ENCODE measurements at places on chromosomes 11 and 22.

GRCh38 chr11:121572571-121573059 is 119.8 kb upstream of the SORL1-AS1 start:
- peaks cover 88% of the 10 kb centered on the region for H3K36me3 ChIP-seq
- H3K4me1 ChIP-seq: peaks cover 2% of the 10 kb centered on the region
- no peak for DNase-seq
- no peak overlapping the region for H3K4me3 ChIP-seq

- DNase-seq: no peak
- no peak overlapping the region for H3K4me3 ChIP-seq
- no peaks in the 10 kb centered on the region for H3K36me3 ChIP-seq
- H3K4me1 ChIP-seq: no peaks in the 10 kb centered on the region
Observed at GRCh38 chr22:45930324-45930723, 46.6 kb downstream of the WNT7B start.

DNA sequence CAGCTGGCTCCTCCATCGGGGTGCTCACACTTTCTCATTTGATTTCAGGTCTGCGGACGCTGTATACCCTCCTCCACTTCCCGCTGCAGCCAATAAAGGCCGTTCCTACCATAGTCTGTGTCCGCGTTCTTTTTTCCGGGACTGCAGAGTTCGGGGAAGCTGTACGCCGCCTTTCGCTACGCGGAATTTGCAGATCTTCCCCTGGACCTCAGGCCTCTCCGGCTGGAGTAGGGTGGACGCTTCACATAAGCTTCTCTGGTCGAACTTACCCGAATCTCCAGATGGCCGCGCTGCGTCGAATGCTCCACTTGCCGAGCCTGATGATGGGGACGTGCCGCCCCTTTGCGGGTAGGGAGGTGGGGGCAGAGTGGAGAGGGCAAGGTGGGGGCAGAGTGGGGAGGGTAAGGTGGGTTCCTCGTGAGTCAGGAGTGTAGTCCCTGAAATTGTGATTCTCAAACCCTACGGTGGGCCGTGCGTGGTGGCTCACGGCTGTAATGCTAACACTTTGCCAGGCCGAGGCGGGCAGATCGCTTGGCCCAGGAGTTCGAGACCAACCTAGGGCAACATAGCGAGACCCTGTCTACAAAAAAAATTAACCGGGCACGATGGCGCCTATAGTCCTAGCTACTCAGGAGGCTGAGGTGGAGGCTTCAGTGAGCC is 617 bp downstream of the CSKMT start:
- peak; percentile 56 for DNase-seq
- peaks cover 45% of the 10 kb centered on the region for H3K4me1 ChIP-seq
- no peaks in the 10 kb centered on the region for H3K27me3 ChIP-seq
- peaks cover 47% of the 10 kb centered on the region for H3K36me3 ChIP-seq
- H3K27ac ChIP-seq: peak overlapping the region; percentile 93

DNA sequence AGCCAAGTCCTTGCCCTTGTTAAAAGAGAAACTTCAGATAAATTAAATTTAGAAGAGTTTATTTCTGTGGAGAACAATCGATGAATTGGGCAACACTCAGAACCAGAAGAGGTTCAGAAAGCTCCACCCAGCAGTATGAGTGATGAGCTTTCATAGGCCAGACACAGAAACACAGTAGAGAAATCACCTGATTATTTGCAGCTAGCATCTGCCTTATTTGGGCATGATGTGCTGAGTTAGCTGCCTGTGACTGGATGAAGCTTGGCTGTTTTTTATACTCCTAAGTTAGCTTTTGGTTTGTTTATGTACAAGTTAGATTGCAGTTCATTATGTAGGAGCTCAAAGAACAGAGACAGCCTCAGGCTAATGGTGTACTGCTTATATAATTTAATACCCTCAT is 269.5 kb upstream of the SESN3 start:
- H3K4me1 ChIP-seq: peaks cover under 1% of the 10 kb centered on the region
- no peak for DNase-seq
- H3K4me3 ChIP-seq: no peak overlapping the region
- peaks cover 2% of the 10 kb centered on the region for H3K36me3 ChIP-seq
- H3K27me3 ChIP-seq: no peaks in the 10 kb centered on the region

- H3K27me3 ChIP-seq: no peaks in the 10 kb centered on the region
- H3K4me1 ChIP-seq: no peaks in the 10 kb centered on the region
- no peak overlapping the region for H3K4me3 ChIP-seq
- no peak overlapping the region for H3K27ac ChIP-seq
- peaks cover 26% of the 10 kb centered on the region for H3K36me3 ChIP-seq
Observed at GRCh38 chr11:2824851-2825250, 60.7 kb downstream of the CDKN1C start.

- H3K36me3 ChIP-seq: no peaks in the 10 kb centered on the region
- no peak overlapping the region for H3K27ac ChIP-seq
- H3K27me3 ChIP-seq: peaks cover 4% of the 10 kb centered on the region
- no peaks in the 10 kb centered on the region for H3K4me1 ChIP-seq
- no peak overlapping the region for H3K4me3 ChIP-seq
Observed at GRCh38 chr11:130782361-130783222, 133.7 kb downstream of the SNX19 start.

Data from activated CD4-positive, alpha-beta T cell treated with anti-CD3 and anti-CD28 coated beads, Interleukin-2, amount 10 ng/mL, durations not matched to agents 7 days and 5 days (primary cell).